ENCODE measurements at places on chromosomes 16 and 17.

DNA sequence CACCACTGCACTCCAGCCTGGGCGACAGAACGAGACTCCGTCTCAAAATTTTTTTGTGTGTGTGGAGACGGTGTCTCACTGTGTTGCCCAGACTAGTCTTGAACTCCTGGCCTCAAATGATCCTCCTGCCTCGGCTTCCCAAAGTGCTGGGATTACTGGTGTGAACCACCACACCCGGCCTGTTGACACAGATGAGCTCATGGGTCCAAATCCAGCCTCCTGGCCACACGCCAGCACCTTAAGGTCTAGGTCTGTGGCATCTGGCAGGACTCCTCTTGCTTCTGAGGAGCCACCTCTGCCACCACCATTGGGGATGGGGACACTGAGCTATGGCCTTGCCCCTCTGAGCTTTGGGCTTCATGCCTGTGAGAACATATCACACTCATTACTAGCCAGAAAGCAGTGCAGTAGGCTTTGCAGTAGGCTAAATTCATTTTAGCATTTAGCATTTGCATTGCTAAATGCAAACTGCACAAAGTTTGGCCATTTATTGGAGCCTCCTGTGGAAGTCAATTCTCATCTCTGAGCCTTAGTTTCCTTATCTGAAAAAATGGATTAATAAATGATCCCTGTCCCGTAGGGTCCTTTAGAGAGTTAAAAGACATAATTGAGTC is 5.5 kb upstream of the CDIPT start:
- DNase-seq = no peak

GRCh38 chr16:24728891-24729242 is 584 bp upstream of the TNRC6A start:
- no peak for DNase-seq

- no peak for DNase-seq
Observed at GRCh38 chr17:66777689-66778225, 57.2 kb upstream of the CACNG5 start.

DNA sequence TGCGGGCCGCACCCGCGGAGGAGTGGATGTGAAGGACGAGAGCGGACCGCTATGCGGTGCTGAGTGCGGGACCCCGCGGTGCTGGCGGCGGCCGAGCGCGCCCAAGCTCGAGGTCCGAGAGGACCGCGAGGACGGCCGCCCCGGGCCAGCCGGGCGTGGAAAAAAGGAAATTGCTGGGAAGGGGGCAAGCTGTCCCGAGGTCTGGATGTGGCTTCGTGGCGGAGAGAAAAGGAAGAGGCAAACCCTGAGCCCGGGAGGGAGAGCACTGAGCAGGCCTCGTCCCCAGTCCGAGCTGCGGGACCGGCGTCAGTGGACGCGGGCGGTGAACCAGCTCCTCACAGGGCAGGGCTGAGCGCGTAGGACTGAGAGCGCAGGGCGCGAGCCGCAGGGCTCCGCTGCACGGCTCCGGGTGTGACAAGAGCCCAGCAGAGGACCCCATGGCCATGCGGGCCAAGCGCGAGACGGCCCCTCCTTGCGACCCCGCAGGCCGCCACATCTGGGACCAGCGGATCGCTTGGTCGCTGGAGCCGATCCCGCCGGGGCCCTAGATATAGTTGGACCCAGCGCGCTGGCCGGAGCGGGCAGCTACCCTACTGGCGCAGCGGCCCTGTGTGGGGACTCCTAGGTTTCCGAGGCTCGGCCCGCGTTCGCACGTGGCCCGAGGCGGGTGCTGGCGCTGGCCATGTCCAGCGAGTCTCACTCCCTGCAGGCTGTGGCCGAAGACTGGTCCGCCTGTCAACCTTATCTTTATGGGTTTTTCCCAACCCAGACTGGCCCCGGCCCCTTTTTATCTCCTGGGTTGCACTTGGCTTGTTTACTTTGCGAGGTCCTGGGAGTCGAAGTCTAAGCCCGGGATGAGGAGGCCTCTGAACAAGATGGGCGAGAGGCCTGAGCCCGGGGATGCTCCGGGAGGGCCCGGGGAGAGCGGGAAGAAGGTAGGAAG is 2.4 kb downstream of the TBX4 start:
- no peak for DNase-seq

GRCh38 chr16:1430214-1430758 is 592 bp upstream of the PERCC1 start:
- no peak for DNase-seq
